ENCODE measurements at places on chromosomes 5 and 9.

DNA sequence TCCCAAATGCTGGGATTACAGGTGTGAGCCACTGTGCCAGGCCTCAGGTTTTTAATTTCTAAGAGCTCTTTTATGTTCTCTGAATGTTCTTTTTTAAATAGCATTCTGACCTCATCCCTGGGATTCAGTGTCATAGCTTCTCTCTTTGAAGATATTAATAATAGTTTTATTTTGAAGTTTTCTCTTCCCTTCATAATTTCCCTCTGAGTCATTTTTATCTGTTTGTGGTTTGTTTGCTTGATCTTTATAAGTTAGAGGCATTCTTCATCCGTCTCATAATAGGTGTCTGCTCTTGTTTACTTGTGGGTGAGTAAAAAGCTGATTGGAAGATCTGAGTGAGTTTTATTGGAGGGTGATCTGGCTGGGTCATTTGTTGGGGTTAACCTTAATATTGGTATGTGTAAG is 12.5 kb upstream of the MAMDC2 start:
- no peak for DNase-seq

DNA sequence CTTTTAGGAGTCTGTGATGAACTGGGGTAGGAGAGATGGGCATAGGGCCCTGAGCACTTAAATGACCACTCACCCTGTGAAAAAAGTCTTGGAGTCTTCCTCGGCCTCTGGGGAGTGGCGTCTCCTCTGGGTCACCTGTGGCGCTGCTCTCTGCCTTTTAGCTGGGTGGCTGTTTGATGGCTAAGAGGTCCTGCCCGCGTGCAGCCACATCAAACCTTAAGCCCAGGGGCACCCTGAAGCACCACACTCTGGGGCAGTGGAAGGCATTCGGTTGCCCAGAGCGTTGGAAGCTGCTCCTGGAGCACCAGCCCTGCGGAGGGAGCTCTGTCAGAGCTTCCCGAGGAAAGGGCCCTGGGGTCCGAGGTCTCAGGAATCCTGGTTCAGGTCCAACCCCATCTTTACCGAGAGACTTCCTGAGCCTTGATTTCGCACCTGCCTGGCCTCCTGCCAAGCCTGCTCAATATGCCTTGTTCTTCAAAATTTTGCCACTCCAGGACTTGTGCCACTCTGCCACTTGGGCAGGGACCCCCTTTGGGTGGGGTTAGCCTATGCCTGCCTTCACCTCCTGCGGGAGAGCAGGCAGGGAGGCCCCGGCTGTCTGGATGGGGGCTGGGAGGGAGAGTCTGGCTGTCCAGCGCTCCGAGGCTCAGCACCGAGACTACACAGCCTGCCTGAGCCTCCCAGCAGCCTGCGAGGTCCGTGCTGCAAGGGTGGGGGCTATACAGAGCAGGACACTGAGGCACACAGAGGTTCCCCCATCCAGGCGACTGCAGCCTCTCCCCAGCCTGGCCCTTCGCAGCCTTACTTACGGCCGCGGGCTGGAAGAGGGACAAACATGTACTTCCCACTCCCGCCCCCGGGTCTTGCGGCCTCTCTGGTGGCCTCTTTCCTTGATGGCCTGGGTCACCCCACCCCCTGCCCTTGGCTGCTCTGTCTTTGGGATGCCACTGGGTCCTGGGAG is 63.4 kb upstream of the RNU6ATAC start:
- DNase-seq: no peak

DNA sequence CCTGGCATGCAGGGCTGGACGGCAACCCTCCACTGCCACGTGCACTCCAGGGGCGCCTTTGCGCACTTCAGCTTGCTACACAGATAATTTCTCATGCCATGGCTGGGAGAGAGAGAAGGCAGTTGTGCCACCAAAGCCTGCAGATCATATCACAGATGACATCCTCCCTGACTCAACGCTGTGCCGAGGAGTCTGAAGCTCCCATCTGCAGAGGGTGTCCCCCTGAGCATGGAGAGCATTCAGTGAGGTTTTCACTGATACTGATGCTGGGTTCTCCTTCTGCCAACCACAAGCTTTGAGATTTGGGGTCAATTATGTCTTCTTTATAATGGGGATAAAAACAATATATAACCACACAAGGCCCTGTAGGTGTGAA is 607.4 kb upstream of the ADAMTS16 start:
- DNase-seq: no peak

- no peak for DNase-seq
These were observed 1071.9 kb upstream of the ARRDC3 start for GRCh38 chr5:92455011-92455410.

DNA sequence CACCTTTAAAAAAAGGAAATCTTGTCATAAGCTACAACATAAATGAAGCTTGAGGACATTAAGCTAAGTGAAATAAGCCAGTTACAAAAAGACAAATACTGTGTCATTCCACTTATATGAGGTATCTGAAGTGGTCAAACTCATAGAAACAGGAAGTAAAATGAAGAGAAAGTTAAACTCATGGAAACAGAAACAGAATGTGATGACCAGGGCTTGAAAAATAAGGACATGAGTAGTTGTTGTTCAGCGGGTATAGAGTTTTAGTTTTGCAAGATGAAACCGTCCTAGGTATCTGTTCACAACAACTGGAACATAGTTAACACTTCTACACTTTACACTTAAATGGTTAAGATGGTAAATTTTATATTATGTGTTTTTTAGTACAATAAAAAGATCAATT is 47.8 kb upstream of the SLC1A3 start:
- no peak for DNase-seq

- no peak for DNase-seq
These were observed 66.9 kb downstream of the TMC1 start for GRCh38 chr9:72588336-72588735.

DNA sequence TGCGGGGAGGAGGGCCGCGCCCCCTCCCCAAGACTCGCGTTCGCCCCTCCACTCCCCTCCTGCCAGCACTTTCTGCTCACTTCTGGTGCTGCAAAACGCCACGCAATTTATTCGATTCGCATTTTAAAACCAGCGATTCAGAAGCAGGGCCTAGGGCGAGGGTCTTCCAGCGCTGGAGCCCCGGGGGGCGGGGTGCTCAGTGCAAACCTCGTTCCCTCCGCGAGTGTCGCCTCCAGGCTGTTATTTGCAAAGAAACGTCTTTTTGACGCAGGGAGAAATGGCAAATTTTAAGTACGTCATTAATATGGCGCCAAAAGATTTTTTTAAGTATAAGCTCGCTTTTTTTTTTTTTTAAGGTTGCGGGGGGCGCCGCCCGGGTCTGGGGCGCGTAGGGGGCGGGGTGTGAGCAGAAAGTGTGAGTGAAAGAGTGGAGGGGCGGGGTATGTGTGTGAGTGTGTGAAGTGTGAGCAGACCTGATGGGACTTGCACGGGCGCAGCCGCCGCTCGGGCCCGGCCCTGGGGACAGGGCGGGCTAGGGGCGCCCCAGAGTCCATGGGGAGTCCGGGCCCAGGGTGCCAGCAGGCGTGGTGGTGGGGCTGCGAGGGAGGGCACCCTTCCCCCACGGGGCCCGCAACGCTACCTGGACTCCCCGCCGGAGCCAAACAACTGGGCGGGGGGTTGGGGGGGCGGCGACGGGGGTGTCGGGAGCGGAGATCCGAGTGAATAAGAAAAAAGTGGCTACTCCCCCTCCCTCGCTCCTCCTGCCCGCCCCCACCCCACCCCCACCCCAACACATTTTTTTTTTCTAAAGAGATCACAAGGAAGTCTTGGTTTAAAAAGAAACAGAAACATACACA is at the start of gene JADE2:
Gene JADE2 (plus strand): TSS at position 845 of the 857 bp plus-strand sequence. CDS start 10,188 bp downstream, outside the sequence.
- DNase-seq: peak; percentile 61

GRCh38 chr9:70073193-70073592 is 29.5 kb downstream of the MAMDC2 start:
- no peak for DNase-seq

- DNase-seq: no peak
These were observed 87.5 kb upstream of the SSBP2 start for GRCh38 chr5:81838307-81838906.

- no peak for DNase-seq
These were observed 27.4 kb downstream of the INVS start for GRCh38 chr9:100126423-100126822.

DNA sequence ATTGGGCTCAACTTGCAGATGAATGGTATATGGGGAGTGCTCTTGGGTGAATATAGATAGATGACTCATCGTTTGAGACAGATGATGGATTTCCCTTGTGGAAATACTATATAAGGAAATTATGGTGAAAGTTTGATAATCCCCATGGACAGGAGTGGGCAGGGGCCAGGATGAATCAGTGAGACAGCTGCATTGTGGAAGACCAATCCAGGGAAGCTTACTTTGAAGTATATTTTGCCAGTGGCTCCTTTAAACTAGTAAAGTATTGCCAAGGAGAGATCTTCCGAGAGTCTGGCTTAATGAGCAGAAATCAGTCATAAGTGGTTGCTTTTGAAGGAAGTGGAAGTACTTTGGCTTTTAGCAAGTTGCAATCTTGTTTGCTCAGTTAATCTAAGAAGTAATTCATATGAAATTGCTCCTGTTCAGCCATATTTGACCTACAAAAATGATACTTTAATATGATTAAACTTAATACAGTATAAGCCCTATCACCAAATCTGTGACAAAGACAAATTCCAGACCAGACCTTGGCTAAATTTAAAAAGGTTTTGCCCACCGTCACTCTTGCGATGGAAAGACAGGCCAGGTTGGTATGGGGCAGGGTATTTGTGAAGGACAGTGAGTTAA is 9.3 kb upstream of the TNC start:
- no peak for DNase-seq

DNA sequence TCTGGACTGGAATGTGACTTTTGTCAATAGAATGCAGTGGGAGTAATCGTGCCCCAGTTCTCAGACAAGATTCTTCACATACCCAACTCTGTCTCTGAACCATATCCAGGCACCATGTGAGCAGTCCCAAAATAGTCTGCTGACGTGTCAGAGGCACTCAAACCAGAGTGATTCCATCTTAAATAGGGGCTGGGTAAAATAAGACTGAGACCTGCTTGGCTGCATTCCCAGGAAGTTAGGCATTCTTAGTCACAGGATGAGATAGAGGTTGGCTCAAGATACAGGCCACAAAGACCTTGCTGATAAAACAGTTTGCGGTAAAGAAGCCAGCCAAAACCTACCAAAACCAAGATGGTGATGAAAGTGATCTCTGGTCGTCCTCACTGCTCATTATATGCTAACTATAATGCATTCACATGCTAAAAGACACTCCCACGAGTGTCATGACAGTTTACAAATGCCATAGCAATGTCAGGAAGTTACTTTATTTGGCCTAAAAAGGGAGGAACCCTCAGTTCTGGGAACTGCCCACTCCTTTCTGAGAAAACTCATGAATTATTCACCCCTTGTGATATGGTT is 16.9 kb upstream of the PLCXD3 start:
- DNase-seq: no peak

DNA sequence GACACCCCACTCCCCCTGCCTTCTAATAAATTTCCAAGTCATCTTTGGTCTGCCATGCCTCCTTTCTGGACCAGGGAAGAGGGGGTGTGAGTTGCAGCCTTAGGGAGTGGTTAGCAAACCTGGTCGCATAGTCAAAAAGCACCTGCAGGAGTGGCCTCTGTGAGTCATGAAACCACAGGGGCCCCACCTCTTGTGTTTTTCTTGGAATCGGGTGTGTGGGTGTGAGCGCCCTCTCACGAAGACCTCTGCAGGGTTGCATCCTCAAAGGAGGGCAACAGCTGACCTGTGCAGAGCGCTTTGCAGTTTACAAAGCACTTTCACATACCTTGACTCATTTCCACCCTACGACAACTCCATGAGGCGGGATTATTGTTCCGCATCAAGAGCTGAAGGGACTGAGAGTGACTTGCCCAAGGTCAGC is 36.8 kb upstream of the TEX48 start:
- peak; percentile 67 for DNase-seq

- DNase-seq: no peak
These were observed 320.2 kb downstream of the RFX3 start for GRCh38 chr9:3205421-3206095.

DNA sequence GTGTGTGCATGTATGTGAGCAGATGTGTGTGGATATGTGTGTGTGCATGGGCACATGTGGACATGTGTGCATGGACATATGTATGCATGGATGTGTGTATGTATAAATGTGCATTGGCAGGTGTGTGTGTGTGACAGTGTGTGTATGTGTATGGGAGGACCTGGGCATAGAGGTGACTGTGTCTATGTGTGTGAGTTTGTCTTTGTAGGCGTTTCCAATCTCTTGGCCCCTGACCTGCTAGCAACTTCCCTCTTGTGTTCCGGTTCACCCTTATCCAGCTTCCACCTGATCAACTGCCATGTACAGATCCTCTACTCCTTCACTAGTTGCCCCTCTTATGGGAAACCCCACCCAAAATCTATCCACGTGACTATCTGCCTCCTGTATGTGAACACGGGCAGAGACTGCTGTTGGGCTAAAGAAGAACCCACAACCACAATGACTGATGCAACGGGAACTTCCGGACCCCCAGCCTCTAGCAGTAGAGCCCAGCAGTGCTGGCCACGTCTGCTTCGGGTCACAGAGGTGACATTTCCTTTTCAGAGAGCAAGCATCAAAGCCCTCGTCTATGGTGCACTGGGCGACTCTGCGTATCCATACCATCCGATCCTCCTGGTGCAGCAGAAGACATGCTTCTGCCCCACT is 24.9 kb upstream of the GADD45G start:
- no peak for DNase-seq

DNA sequence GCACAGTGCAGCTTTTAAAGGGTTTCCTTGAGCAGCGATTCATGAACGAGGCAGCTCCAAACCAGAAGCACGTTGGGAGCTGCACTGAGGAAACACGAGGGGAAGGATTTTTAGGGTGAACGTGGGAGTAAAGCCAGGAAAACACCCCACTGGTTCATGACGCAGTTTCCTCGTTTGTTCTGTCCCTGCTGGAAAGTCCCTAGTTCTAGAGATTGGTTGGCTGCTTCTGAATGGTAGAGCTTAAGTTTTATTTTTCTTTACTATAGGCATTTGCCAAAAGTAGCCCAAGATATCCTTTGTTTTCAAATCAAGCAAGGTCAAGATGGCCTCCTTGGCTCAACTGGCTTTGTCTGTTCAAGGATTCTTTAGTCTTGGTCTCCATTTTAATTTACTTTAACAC is 116.5 kb upstream of the CACNA1B start:
- no peak for DNase-seq

- no peak for DNase-seq
These were observed 22.3 kb downstream of the CAAP1 start for GRCh38 chr9:26870292-26870691.

DNA sequence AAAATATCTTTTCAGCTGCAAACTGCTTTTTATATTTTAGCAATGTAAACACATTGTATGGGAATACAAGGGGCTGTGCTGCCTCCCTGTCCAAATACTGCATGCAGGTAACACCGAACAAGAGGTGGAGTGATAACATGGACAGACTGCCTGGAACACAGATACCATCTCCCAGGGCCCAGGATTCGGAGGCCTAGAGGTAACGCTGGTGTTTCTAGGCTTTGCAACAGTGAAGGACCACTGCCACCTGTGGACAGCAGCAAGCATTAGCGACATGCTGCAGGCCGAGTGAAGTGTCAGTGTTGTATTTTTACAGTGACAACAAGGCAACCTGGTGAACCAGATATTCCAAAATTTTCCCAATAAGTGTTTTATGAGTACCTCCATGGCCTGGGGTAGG is 379.1 kb downstream of the DMRT2 start:
- DNase-seq: no peak

- no peak for DNase-seq
These were observed 181.9 kb upstream of the HMHB1 start for GRCh38 chr5:143629871-143630659.

GRCh38 chr9:77005216-77005615 is 14.2 kb upstream of the FOXB2 start:
- DNase-seq: no peak

All from activated CD8-positive, alpha-beta memory T cell treated with anti-CD3 and anti-CD28 coated beads for 4 hours (primary cell).